CD4-positive, alpha-beta T cell treated with Interleukin-1 beta for 1 hour (primary cell): ENCODE measurements at places on chromosomes 2 and 18.
A peak's percentile ranks its signal among the peaks of the same experiment; 100 is the strongest.

- DNase-seq = no peak
These were observed 324.8 kb upstream of the HS6ST1 start for GRCh38 chr2:128643221-128644065.

GRCh38 chr2:171793691-171794678 lies 100.1 kb downstream of the SLC25A12 start:
- no peak for DNase-seq

DNA sequence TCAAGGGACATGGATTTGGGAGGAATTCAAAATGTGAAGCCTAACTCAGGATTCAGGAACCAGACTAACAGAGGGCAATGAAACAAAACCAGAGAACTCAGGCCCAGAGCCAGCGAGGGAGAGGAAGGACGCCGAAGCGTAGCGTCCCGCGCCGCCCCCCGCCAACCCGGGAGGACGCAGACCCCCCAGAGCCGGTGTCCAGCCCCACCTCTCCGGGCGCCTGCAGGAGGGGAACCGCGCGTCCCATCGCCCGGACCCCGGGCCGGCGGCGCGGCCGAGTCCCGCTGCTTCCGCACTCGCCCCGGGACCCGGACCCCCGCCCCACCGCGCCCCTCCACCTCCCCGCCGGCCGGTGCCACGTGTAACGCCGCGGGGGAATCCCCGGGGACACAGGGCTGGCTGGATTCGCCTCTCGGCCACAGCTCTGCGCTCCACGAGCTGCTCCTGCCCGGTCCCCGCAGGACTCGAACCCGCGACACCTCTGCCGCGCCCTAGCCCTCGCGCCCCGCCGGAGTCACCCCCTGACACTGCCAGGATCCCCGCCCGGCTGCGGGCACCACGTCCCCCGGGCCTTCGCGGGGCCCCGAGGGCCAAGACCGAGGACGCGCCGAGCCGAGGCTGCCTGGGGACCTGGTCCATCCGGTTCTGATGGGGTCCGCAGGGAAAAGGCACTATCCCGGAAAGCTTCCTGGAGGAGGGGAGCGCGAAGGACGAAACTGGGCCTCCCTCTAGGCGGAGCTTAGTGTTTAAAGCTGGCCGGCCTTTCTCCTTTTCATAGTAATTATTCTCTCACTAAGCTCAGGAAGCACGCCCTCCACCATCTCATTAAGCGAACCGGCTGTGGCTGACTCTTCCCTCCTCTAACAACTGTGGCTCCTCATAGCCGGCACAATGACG lies 40.4 kb upstream of the FAM124B start:
- peak; percentile 11 for DNase-seq

DNA sequence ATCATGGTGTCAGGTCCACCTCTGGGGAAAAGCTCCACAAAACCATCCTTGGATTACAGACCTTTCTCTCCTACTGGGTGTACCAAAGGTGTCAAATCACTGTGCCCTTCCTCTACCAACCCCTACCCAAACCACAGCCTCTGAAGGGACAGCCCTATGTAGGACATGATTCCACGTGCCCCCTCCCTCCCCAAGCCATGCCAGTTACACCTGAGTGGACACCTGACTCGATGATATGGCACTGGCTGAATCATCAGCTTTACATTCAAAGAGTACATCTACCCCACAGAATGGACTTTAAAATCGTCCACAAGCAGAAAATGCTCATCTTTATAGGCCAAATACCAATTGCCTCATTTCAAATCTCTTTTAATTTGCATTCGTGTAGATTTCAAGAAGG lies 26.0 kb downstream of the TRABD2A start:
- no peak for DNase-seq

GRCh38 chr2:111946294-111947114 lies 48.1 kb downstream of the MERTK start:
- DNase-seq = no peak

- DNase-seq = no peak
These were observed 1131.6 kb upstream of the TMEFF2 start for GRCh38 chr2:193326296-193326695.
